ENCODE measurements at places on chromosomes 3 and 15. TPM values are rescaled to one million over a fixed set of nuclear protein-coding genes. Genes with fewer than 3 reads are reported as not detected.

Gene MUSTN1
- 12.1 TPM for total RNA-seq

- no peak for DNase-seq
- H3K27me3 ChIP-seq, result no peaks in the 10 kb centered on the region
- no peak overlapping the region for H3K27ac ChIP-seq
- H3K36me3 ChIP-seq, result no peaks in the 10 kb centered on the region
- H3K4me1 ChIP-seq, result no peaks in the 10 kb centered on the region
These were observed 41.6 kb downstream of the FBXL2 start for GRCh38 chr3:33318710-33319380.

GRCh38 chr3:15409239-15409638, 18.1 kb downstream of the METTL6 start:
- no peaks in the 10 kb centered on the region for H3K27me3 ChIP-seq
- H3K4me1 ChIP-seq, result peaks cover 4% of the 10 kb centered on the region
- no peak overlapping the region for H3K4me3 ChIP-seq

DNA sequence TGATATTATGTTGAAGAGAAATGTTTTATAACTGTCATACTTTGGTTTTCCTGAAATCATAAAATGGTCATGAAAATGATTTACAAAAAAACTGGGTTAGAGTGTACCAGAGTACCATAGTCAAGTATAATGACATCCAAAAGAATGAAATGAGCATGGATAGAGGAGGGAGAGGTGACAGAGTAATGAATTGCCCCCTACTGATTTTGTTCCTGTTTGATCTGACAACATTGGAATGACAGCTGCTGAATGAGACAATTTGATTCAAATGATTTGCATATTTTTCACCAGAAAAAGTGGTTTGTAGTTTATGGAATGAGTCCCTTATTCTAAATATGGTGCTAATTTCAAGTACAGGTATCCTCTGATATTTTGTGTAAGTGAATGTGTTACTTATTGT, 271.7 kb downstream of the CNTN4 start:
- no peak overlapping the region for H3K4me3 ChIP-seq
- no peaks in the 10 kb centered on the region for H3K4me1 ChIP-seq
- no peaks in the 10 kb centered on the region for H3K36me3 ChIP-seq
- no peak for DNase-seq
- no peaks in the 10 kb centered on the region for H3K27me3 ChIP-seq
